ENCODE measurements at places on chromosomes 7 and 10.

GRCh38 chr10:107011105-107011504, 153.4 kb downstream of the SORCS1 start:
- DNase-seq, result no peak

GRCh38 chr7:55527307-55527706, 45.0 kb downstream of the VOPP1 start:
- no peak for DNase-seq

GRCh38 chr7:47683485-47683898, 101.6 kb upstream of the TNS3 start:
- DNase-seq, result no peak

GRCh38 chr7:23184709-23185359, 3.0 kb downstream of the NUP42 start:
- DNase-seq, result no peak

DNA sequence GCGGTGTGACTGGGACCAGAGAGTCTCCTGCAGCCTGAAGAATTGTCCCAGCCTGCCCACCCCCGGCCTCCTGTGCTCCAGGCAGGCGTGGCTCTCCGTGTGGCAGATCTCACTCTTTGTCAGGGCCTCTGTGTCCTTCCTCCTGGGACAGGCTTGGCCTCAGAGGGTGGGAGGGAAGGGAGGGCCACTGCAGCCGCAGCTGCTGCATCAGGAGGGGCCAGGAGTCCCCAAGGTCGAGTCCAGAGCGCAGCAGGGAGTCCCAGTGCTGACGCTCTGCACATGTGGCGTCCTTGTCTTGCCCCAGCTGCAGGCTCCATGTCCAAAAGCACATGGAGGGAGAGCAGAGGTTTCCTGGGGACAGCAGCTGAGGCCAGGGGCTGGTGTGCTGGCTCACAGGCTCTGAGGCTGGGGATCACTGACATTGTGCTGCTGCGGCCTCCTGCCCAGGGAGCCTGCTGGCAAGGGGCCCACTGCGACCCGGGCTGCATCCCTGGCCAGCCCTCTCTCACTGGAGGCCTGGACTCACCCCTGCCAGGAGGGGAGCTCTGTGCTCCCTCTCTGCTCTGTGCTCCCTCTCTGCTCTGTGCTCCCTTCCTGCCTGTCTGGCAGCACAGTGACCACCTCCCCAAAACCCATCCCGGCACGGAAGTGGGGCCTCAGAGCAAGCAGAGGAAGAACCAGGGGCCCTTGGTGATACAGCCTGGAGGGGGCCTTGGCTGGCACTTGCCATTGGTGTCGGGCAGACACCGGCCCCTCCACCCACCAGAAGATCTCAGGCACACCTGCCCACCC, 114.6 kb upstream of the RET start:
- DNase-seq, result no peak

DNA sequence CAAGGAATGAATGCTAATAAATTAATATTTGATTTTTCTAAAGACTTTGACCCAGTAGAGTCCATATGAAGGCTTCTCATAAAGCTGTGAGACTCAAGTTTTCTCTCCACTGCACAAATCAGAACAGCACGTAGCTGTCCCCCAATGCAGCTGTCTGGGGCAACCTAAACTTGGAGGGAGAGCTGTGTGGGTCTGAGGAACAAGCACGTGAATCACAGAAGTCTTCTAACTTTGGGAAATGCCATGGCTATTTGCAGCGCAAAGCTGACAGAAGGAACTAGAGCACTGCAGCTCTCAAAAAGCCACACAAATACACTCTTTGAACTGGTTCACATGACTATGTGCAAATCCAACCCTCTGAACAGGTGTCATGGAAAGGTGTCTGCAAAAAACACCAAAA, 47.9 kb downstream of the COL1A2 start:
- no peak for DNase-seq

DNA sequence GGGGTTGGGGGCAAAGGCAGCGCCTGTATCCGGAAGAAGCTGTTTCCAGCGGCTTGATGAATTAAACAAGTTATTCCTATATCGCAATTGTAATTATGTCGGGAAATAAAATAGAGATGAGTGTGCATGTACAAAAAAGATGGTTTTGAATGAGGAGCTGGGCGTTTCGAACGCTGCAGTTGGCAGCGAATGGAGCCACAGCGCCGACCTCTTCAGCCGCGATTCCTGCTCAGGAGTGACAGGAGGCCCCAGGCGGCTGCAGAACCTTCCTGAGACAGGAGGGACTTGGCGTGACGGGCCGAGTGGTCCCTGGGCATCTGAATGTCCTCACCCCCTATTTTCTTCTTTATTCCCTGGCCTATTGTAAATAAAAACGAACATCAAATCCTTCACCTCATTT, 184.9 kb downstream of the DNAJB6 start:
- DNase-seq, result no peak

GRCh38 chr10:24723788-24724380, at the start of gene ARHGAP21:
Gene ARHGAP21, minus strand, starts transcription at chr10:24723887. Its CDS starts 1,988 bp downstream, at chr10:24721899.
- no peak for DNase-seq

- no peak for DNase-seq
These were observed 16.1 kb upstream of the LAMB4 start for GRCh38 chr7:108146070-108146842.

- no peak for DNase-seq
These were observed 73.6 kb downstream of the RHOBTB1 start for GRCh38 chr10:60870416-60870728.

DNA sequence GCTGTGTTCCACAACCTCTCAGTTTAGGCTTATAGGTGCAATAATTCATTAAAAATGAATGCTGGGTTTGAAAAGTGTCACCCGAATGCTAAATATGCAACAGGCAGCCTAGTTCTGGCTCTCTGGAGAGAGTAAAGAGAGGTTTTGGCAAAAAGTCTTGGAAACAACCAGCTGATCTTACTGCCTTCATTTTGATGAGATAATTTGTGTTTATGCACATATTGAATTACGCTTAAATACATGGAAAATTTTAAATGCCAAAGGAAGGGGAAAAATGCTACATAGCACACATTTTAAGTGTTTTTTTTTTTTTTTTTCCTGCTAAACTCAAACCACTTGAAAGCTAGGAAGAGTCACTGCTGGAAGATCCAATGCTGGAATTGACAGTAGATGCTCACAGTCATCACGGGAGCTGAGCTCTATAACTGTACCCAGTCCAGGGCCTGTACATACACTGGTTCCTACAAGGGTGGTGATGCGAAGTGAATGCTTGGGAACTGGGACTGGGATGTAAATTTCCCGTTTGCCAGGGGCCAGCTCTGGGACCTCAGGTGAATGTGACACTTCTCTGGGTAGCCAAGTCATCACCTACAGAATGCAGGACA, 151.5 kb downstream of the PFKFB3 start:
- DNase-seq, result no peak

GRCh38 chr10:57624066-57624465, 643.6 kb downstream of the IPMK start:
- DNase-seq, result no peak

DNA sequence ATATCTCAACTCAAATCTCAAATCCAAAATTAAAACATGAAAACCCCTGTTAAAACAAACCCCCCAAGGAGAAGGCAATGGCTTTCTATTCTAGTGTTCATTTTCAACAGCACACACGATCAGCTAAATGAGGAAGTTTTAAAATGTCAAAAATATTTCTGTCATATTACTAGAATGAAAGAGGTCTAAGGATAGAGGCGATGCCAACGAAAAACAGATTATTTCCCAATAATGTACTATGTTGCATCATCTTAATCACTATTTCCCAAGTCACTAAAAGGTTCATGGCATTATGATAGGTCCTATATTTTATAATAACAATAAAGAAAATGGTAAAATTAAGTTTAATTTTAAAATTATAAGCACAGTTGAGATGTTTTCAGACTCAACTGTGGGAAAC, 10.1 kb downstream of the CNOT4 start:
- no peak for DNase-seq

GRCh38 chr10:86130041-86130440, 236.6 kb downstream of the GRID1 start:
- DNase-seq, result no peak

- no peak for DNase-seq
These were observed 20.3 kb downstream of the HKDC1 start for GRCh38 chr10:69240455-69240854.

DNA sequence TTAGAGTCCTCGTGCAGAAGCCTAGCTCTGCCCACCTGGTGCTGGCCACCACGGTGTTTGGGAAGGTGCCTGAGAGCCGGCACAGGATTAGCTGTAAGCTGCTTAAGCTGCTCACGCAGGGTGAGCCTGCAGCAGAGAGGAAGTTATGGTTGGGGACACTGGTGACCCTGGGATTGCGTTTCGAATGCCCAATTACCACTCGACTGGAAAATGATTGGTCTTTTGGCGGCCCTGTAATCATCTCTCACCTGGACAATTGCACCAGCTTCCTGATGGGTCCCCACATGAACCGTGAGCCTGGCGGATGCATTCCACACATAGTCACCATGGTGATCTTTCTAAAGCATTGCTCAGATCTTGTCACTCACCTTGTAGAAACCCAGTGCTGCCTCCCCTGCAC, 442.3 kb upstream of the ZMIZ1 start:
- no peak for DNase-seq

DNA sequence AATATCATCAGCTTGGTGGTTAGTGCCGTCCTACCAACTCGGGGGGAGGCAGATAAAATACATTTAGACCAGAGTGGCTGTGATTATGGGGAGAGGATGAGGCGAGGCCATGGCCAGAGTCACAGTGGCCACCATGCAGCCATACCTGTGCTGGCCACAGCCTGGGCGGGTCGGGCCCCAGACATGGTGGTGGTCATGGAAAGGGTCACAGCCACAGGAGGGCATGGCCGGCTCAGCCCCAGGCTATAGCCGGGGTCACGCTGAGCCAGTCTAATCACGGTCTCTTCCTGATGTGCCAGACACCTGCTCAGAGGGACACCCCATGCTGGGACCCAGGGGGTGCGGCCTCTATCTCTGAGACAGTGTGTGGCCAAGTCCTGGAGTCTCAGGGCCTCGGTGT, 10.2 kb downstream of the ADGRA1 start:
- no peak for DNase-seq

DNA sequence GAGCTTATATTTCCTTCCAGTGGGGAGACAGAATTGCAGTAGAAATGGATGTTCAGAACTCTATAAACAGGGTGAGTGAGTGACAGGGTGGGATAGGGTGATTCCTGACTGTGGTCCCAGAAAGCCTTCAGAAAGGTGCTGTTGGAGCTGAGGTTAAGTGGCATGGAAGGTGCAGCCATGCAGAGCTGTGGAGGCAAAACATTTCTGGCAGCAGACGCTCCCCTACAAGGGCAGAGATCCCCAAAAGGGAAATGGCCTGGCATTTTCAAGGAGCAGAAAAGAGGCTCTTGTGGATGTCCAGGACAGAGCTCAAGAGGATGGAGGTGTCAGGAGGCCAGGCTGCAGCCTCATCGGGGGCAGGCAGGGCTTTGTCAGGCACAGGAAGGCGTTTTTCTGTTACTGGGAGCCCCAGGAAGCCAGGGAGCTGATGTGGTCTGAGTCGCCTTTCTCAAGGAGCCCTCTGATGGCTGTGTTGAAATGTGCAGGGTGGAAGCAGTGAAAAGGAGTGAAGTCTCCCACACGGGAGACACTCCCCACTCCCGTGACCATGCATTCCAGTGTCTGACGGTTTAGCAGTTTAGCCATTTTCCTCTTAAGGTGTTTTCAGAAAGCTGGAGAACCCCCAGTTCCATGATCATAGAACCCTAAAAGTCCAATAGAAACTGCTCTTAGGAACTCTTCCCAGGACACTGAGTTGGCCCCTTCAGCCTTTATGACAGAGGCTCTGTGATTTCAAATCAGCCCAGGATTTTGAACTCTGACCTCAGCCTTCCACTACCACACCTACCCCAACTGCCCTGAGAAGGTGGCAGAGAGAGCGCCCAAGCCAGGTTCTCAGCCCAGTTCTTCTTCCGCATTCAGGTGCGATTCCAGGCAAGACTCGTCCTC, 96.2 kb downstream of the C10orf105 start:
- no peak for DNase-seq

DNA sequence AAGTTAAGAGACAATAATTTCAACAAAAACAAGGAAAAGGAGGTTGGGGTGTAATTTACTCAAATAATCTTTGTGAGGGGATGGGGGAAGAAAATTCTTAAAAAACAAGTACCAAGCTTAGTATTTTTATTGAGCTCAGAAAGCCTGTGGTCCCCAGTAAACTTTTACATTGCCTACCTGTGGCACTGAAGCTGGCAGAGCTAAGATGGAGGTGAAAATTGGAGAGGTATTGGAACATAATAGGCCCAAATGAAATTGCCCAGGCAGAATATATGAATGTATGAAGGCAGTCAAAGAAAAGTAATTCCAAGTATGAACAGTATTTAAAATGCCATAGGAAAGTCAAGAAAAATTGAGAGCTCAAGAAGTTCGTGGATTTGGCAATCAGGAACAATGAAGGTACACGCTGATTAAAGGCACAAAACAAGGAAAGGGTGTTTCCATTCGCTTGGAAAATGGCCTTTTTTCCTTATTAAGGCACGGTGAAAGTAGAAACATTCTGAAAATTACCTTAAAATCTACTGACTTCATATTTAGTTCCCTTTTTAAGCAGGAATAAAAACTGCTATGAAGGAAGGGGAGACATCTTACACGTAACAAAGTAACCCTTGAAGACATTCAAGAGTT, 3.4 kb upstream of the KMT2E start:
- no peak for DNase-seq

DNA sequence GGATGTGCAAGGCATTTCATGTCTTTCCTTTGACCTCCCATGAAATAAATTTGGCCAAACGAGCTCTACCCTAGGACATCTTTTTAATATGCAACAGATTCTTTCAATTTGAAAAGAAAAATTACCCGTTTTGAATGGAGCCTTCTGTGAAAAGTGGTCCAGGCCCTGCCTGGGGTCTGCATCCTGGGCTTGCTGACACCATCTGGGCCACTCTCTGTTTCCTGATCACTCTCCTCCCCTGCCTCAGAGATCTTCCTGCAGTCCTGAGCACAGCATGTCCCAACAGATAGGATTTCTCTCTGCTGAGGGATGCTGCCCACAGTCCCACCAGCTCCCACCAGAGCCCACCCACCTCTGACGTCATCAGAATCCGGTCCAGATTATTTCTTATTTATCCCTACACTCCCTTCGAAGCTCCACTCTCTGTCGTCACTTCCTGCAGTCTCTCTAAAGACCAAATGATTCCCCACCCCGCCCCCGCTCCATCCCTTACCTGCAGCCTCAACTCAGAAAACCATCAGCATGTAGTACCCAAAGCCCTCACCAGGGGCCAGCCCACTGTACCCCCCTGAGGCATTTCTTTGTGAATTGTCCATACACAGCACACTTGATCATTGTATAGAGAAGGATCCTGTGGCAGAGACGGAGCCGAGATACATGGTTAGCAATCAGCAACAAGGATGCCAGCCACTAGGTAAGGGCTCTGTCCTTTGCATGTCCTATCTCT, 192.1 kb upstream of the MGMT start:
- no peak for DNase-seq

DNA sequence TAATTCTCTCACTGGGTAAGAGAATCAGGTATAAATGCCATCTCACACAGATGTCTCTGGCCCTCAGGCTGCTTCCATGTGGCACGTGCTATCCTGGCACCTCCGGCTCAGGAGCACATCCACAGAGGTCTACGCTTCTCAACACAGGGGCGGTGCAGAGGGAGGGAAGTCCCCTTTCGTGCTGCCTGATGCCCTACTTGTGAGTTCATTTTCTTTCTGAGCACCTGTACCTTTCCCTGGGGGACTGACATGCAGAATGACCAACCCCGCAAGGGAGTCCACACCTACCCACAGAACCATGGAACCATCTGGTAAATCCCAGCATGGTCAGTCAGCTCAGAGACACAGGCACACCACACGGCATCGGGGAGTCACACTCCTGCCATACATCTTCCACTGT, 99.0 kb upstream of the SAMD8 start:
- no peak for DNase-seq
